ENCODE measurements at places on chromosomes 13 and 19.

DNA sequence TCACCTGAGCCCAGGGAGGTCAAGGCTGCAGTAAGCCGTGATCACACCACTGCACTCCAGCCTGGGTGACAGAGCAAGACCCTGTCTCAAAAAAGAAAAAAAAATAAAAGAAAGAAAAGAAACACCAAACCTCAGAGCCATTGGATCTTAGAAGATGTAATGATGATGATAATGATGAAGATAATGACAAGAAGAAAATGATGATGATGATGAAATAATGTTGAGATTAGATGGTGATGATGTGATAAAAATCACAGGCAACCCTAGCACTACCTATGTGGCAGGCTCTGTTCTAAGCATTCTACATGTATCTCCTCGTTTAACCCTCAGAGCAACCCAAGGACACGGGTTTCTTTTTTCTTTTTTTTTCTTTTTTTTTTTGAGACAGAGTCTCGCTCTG lies 20.1 kb upstream of the HNRNPUL1 start:
- no peak for ATAC-seq

- no peak for ATAC-seq
These were observed 33.0 kb downstream of the FGF9 start for GRCh38 chr13:21703846-21704245.

DNA sequence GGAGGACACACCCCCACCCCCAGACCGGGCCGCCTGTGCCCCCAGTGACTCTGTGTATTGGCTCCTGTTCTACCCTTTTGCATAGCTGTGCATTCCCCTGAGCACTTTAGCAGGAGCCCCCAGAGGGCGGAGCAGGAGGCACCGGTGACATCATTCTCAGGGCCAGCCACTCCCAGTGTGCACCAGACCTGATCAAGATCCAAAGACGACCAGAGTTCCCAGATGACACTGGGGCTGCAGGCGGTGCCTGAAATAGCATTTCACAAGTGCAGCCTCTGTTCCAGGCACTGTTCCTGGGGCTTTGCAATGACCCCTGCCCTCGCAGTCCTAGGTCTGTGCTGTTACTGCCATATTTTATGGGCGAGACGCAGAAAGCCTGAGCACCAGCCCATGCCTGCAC lies 14.5 kb upstream of the PTPRS start:
- no peak for ATAC-seq

GRCh38 chr19:58550362-58551122 lies 4.4 kb downstream of the CHMP2A start:
- ATAC-seq: no peak

GRCh38 chr13:110633776-110634175 lies 18.4 kb downstream of the NAXD start:
- no peak for ATAC-seq

DNA sequence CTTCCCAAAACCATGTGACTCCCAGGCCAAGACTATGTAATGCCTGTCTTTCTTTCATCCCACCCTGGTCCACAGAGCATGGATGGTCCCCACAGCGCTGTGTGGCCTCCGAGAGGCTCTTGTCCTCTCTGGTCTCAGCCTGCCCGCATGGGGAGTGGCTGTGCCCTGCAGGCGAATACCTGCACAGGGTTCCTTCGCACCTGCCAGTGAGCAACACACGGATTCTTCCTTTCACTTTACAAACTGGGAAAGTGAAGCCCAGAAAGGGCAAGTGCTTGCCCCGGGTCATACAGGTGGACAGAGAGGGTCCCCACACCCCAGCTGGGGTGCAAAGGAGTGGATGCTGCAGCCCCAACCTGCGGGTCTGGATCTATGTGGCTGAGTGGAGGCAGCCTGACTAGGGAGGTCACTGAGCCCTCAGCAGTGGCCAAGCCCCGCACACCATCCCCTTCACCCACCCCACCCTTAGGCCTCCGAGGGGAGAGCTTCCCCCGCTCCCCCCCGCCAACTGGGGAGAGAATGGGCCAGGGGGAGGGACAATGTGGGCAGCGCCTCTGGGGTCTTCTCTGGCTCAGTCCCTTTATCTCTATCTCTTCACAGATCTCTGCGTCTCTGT lies 747 bp upstream of the MARK4 start:
- no peak for ATAC-seq

GRCh38 chr13:36354842-36355623 lies 8.8 kb upstream of the SPART start:
- no peak for ATAC-seq

- no peak for ATAC-seq
These were observed 19.2 kb upstream of the SEMA6B start for GRCh38 chr19:4578552-4579248.
